ENCODE measurements at places on chromosomes 4 and X. TPM values are rescaled to one million over a fixed set of nuclear protein-coding genes. Genes with fewer than 3 reads are reported as not detected.

Gene CCNI
- total RNA-seq, result 263 TPM

Gene NDNF
- not detected for total RNA-seq

Gene PAK3
- total RNA-seq, result 2.1 TPM

Gene ITM2A
- 16.0 TPM for total RNA-seq

Gene AKAP4
- total RNA-seq, result not detected

Gene ODAPH
- total RNA-seq, result not detected

Gene AMER1
- 4.5 TPM for total RNA-seq

Gene MAGEA6
- total RNA-seq, result not detected

Gene MUC7
- total RNA-seq, result not detected

Gene CXorf58
- not detected for total RNA-seq

Gene UGT2B7
- not detected for total RNA-seq

DNA sequence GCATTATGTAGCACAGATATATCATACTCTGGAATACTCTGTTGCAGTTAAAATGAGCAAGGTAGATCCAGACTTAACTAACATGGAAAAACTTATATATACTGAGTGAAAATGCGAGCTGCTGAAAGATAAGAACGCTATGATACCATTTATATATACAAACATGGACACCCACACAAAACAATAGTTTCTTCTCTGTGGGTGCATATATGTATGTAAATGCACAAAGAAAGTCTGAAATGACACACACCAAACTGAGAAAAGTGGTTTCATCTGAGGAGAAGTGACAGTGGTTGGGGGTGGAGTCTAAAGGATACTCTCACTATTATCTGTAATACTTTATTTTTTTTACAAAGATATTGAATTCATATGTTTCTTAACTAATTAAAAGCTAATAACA lies 12.2 kb upstream of the FGF2 start:
- DNase-seq, result no peak

- no peak for DNase-seq
Measured at GRCh38 chrX:68487254-68487653, 11.6 kb upstream of the YIPF6 start.

- DNase-seq, result no peak
Measured at GRCh38 chrX:69024161-69024736, 141.0 kb downstream of the PJA1 start.

DNA sequence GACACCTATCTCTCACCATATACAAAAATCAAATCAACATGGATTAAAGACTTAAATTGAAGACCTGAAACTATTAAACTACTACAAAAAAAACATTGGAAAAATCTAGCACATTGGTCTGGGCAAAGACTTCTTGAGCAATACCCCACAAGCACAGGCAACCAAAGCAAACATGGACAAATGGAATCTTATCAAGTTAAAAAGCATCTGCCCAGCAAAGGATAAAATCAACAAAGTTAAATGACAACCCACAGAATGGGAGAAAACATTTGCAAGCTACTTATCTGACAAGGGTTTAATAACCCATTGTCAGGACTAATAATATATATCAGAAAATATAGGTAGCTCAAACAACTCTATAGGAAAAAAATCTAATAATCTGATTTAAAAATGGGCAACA lies 415.6 kb downstream of the KLHL13 start:
- no peak for DNase-seq

GRCh38 chr4:164012396-164013027 lies 518.0 kb downstream of the TMA16 start:
- no peak for DNase-seq

GRCh38 chr4:89712141-89712540 lies 124.8 kb downstream of the SNCA start:
- DNase-seq, result no peak

- no peak for DNase-seq
Measured at GRCh38 chrX:9522378-9523155, 57.7 kb downstream of the TBL1X start.

- no peak for DNase-seq
Measured at GRCh38 chrX:49041744-49042580, 1.2 kb downstream of the TFE3 start.

DNA sequence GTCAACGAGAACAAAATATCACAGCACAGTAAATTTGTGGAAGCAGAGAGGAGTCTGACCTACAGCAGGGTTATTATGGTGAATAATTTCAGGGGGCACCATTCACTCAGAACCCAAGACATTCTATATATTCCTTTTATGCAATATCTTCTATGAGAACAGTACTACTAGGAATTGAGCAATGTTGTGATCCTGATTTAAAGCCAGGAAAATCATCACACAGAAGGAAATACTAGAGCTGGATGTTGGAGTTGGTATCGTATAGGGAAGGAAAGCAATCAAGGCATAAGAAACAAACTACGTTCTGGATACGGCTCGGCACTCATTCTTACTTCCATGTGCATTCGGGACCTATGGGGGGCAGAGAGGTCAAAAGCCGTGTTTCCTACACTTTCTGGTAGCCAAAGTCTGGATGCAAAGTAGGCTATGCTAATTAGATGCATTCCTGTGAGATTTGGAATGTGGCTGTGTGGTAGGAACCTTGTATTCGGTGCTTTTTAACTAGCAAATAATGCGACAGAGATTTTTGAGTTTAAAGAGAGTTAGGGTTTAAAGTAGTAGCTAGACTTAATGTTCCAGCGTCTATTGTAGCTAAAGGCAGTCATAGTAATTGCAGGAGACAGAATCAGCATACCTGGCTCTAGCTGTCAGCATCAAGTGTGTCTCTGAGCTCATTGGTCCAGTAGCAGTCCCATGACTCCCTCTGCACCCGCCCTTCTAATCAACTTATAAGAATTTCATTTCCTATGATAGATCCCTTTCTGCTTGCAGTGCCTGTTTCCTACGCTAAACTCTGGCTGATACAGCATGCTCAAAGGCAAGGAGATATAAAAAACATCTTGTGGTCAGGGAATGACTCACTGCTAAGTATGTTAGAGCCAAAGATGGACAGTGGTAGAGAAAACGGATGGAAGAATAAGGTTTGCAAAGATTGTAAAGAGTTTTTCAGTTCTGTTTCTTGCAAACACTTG lies 43.3 kb upstream of the PDGFC start:
- DNase-seq, result no peak

DNA sequence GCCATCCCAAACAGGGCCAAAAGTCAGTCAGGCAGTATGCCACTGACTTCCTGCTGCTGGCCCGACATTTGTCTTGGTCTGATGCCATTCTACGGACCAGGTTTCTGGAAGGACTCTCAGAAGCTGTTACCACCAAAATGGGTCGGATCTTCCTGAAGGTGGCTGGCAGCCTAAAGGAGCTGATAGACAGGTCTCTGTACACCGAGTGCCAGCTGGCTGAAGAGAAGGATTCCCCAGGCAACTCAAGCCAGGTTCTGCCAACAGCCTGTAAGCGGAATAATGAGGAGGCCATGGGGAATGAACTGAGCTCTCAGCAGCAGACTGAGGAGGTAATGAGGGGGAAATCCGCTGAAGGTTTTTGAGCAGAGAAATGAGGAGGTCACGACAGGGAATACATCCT lies 95.7 kb downstream of the RTL9 start:
- no peak for DNase-seq

DNA sequence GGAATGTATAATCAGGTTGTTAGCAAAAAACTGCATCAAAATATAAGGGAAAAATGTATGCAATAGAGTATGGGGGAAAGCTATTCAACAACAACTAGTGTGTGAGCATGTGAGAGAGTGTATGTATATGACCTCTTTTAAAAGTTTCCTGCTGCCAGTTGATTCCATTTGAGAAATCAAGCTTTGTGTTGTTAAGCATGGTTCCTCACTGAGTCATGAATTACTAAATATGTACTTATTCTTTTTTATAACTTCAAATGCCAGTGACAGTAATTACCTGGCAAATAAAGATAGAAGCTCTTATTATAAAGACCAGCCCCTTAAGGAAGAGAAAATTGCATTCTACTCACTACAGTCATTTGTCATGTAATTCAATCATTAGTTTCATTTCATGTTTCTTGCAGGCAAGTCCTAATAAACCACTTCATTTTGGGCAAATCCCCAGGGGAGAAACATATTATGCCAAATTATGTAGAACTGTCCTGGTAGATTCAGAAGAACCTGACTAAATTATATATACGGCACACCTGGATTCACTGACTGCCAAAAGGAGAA lies 19.2 kb downstream of the RASGEF1B start:
- DNase-seq, result no peak

DNA sequence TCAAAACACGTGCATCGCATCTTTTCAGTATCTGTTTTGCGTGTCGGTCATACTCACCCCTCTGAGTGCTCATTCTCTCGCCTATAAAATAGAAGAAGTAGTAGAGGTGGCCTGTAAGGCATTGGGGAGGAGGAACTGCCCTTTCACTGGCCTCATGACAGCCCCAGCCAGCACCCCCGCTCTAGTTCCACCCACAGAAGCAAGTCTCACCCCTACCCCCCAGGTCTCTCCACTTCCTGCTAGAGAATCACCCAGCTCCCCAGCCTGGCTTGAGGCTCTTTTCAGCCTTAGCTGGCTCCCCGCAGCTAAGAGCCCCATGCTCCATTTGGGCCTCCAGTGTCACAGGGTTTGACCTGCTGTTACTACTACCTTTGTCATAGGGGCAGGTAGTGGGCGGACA lies 11.8 kb downstream of the HDAC6 start:
- DNase-seq, result no peak

DNA sequence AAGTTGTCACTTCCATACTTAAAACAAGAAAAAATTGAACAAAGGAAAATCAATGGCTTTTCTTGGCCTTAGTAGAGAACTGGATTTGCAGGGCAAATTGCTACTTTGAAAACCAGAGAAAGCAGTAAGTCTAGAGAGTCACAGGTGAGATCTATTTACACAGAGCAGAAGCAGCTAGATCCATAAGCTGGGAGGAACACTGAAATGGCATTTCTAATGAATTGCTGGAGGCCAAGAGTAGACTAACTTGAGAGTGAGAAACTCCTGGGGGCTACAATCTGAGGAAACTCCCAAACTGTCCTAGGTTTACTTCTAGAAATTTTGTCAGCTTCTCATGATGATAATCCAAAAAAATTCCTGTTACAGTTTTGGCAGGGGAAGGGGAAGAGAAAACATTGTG lies 133.3 kb downstream of the SPCS3 start:
- no peak for DNase-seq

DNA sequence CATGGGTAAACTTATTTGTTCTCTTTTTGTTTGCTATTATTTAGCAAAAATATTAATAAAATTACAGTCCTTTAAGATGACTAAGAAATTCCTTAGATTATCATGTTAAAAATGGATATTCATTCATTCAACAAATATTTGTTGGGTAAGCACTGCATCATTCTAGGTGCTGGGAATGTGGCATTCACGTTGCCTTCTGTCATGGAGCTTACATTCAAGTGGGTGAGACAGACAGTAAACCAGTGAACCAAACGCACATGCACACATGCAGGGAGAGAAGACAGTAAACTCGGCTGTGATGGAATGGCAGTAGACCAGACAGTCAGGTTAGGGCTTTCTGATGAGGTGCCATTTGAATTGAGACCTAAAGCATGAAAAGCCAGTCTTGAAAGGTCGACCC lies 91.8 kb downstream of the STOX2 start:
- DNase-seq, result no peak

- DNase-seq, result no peak
Measured at GRCh38 chr4:82691431-82691830, 107.2 kb downstream of the SCD5 start.

DNA sequence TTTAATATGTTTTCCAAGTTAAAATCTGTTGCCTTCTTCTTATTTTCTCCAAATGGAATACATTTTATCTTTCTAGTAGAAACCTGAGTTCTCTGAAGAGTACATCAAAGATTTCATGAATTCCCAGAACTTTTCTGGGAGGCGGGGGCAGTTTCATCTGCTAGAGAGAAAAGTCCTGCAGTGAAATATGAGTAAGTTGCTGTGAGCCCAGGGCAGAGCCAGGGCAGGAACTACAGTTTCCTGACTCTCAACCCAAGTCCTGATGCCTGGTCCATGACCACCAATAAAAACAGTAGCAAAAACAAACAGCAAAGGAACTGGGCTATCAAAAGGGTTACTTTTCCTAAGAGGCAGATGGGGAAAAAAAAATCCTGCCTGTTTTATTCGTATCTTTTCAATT lies 239.4 kb upstream of the CTSO start:
- no peak for DNase-seq

- no peak for DNase-seq
Measured at GRCh38 chr4:102180046-102180445, 165.2 kb downstream of the SLC39A8 start.

DNA sequence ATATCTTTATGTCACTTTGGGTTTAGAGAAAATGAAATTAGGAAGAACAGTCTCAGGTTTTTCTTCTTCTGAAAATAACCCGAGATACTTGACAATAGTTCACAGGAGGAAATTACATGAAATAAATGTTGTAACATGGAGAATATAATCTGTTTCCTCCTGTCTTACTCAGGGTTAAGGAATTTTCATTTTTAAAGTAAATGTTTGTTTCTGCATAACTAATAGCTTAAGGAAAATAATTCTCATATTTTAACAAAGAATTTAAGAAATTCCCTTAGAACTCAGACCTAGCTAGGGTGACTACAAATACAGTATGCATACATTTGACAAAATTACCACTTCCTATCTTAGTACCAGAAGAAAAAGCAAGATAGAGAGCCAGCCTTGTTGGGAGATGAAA lies 17.2 kb upstream of the SPRY1 start:
- DNase-seq, result no peak

DNA sequence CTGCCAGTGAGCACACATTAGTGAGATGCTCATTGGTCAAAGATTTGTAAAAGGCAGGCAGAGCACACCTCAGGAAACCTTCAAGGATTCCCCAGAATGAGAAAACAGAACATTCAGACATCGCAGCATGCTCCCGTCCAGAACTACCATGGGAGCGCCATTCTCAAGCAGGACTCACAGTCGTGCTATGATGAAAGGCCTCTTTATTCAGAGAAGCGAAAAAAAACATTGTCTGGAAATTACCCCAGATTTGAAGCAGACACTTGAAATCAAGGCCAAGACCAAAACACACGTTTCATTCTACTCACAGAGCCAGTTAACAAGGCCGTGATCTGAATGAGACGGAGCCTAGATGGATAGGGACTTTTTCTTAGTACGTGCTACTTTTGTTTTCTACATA lies 961.8 kb upstream of the TENM3 start:
- DNase-seq, result no peak

GRCh38 chr4:118888666-118889311 lies at the start of gene SYNPO2:
SYNPO2 (plus strand) TSS chr4:118888854; CDS start chr4:118889037, 183 bp downstream.
- DNase-seq, result peak; percentile 82

GRCh38 chr4:108611365-108611764 lies 9.0 kb upstream of the RPL34 start:
- no peak for DNase-seq

GRCh38 chr4:106019771-106020170 lies 124.5 kb downstream of the NPNT start:
- no peak for DNase-seq

DNA sequence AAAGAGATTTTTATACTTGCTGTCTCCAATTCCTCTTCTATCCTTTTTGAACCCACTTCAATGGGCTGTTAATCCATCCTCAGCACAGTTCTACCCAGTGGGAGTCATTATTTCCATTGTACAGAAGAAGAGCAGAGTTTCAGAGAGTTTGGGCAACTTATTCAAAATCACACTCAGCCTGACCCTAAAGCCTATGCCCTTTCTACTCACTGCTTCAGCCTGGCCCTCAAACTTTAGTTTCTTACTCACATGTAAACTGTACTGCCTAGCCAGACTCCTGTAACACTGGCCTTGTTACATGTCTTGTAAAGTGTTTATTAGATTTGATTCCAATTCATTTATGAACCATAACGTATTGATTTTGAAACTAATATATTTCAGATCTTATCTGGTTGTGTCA lies 25.1 kb upstream of the USO1 start:
- DNase-seq, result no peak

GRCh38 chr4:40682290-40683101 lies 52.8 kb upstream of the RBM47 start:
- DNase-seq, result no peak

- no peak for DNase-seq
Measured at GRCh38 chr4:113300471-113300928, 251.0 kb downstream of the ANK2 start.
